LHCN-M2 (cell line): ENCODE measurements at places on chromosomes 11 and 22. TPM values are rescaled to one million over a fixed set of nuclear protein-coding genes. Genes with fewer than 3 reads are reported as not detected.

- no peak for DNase-seq
Measured at GRCh38 chr11:23097891-23098290, 237.6 kb upstream of the CCDC179 start.

- DNase-seq: no peak
Measured at GRCh38 chr11:33847251-33847650, 44.6 kb downstream of the LMO2 start.

DNA sequence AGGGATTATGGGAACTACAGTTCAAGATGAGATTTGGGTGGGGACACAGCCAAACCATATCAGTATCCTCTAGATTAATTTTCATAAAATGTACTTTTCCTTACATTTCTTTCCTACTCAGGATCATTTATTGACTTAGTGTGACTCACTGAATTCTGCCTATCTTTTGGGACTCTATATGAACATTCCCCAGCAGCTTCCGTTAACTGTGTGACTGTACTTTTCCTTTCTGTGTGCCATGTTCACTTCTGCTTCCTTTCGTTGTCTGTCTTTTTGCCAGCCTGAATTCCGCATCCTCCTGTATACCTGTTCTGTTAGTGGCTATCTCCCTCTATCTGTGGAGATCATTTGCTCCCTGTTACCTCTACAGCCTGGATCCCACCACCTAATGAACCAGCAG lies 48.8 kb downstream of the SPECC1L start:
- DNase-seq: no peak

DNA sequence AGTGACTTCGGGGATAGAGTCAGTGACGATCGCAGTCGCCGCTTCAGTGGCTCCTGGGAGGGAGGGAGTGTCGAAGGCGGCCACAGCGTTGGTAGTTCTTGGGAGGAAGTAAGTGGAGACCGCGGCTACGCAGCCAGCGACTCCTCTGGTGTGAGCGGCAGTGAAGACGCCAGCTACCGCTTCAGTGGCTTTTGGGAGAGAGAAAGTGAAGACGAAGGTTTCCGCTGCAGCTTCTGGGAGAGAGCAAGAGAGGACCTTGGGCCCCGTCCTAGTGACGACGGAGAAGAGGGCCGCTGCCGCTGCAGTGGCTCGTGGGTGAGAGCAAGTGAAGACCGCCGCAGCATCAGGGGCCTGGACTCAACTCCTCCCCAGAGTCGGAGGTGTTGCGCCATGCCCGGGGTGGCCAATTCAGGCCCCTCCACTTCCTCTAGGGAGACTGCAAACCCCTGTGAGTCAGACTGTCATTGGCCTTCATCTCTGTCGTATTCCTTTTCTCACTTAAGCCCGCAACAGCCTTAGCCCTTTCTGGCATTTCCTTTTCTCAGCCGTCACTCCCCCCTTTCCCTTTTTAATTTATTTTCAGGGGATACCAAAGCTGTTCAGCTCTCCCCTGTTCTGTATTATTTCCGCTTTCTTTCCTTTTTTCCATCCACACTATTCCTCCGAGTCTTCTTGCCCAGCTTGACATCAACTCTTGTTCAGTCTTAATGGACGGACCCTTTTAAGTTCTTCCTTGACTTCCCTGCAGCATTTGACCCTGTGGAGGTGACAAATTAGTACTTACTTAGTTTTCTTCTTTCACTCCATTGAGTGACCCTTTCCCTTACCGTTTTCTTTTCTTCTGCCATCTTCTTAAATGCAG lies 1.0 kb downstream of the ANKRD42 start:
- peak; percentile 66 for DNase-seq

Gene TSPAN32
- not detected in 2 replicates for total RNA-seq

- no peak for DNase-seq
Measured at GRCh38 chr11:104819107-104819506, 79.2 kb downstream of the CASP12 start.

- no peak for DNase-seq
Measured at GRCh38 chr22:46827781-46828180, 65.3 kb downstream of the TBC1D22A start.

Gene GGTLC3
- not detected in 2 replicates for total RNA-seq

GRCh38 chr11:77471558-77472193 lies 2.2 kb downstream of the PAK1 start:
- DNase-seq: no peak

DNA sequence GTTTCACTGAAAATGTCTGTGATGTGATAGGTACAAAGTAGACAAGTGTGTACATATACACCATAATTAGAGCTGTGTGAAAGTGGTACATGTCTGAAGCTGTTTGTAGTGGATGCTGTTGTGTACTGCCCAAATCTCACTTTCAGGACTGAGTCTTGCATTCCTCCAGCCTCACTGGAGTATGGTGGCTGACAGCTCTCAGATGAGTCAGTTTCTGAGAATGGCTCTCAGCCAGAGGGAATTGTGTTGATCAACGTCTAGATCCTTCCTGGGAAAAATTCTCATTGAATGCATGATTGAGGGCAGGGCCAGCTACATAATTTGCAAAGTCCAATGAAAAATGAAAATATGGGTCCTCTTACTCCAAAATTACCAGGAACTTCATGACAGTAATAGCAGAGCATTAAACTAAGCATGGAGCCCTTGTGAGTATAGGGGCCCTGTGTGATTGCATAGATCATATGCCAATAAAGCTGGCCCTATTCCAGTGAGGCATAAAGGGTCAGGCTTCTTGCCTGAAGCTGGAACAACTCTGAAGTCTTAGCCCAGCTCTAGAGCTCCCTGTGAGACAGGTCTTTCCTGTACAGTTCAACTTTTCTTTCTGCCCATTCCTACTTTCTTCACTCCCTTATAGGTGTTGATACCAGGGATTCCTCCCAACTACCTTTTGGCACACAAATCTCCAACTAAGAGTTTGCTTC lies 10.8 kb upstream of the CYP2R1 start:
- DNase-seq: peak; percentile 51

DNA sequence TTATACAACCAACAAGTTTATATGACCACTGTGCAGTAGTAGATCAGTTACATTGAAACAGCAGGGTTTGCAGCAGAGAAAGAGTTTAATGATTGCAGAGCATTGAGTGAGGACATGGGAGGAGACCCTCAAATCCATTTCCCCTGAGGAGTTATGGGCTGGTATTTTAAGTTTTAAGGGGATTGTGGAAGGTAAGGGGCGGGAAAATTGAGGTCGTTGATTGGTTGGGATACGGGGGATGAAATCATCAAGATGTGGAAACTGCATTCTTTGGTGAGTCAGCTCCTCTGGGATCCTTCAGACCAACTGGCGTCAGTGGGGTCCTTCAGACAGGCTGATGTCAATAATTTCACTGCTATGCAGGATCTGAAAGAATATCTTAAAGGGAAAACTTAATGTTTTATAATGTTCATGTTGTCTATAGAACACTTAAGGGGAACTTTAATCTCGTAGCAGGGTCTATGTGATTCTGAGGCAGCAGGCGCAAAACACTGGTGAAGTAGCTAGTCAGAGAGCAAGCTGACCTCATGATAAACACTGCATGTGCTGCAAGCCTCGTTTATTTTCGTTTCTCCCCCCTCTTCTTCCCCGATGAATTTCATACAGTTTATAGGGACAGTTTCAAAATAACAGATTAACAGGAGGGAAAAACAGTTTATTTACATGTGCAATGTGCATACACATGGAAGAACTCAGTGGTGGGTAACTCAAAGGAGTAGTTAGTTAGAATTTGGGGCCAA lies 17.4 kb upstream of the BACE1-AS start:
- peak; percentile 93 for DNase-seq

Gene PRR33
- total RNA-seq: under 0.01 TPM in 1 of 2 replicates, not detected in the other

DNA sequence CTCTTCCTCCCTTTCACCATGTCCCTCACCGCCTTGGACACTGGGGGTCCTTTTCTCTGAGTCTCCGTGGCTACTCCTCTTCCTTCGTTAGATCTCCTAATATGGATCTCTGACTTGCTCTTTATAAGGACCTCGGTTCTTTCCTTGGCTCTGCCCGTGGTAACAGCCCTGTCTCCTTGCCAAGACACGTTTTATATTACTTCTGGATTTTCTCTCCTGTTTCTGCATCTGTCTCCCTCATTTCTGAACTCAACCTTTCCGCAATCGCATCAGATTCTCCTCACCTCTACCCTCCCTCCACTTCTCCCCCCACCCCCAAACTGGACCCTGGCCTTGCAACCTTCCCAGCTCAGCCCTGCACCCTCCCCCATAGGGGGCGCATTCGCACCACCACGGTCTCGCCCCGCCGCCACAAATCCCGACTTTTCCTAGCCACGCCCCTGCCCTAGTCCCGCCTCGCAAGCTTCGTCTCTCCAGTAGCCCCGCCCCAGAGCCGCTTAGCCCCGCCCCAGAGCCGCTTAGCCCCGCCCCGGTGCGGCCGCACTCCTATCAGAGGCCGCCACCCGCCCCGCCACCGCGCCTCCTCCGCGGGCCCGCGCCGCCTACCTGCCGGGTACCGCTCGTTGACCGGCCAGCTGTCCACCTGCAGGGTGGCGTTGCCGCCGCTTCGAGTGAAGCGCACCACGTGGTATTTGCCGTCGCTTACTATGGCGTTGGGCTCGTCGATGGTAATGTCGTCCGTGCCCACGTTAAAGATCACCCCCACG lies 39.0 kb downstream of the SLC22A12 start:
- no peak for DNase-seq

GRCh38 chr11:96008161-96008720 lies 84.3 kb upstream of the MTMR2 start:
- DNase-seq: no peak

Gene RTN3
- 50.7 and 64.1 TPM in 2 replicates for total RNA-seq

Gene MYBPC3
- total RNA-seq: not detected in 2 replicates

Gene APOBEC3H
- total RNA-seq: 0.26 and 0.63 TPM in 2 replicates

- no peak for DNase-seq
Measured at GRCh38 chr22:22945195-22945594, 57.6 kb downstream of the IGLL5 start.
